ENCODE measurements at places on chromosomes 6 and 20. TPM values are rescaled to one million over a fixed set of nuclear protein-coding genes. Genes with fewer than 3 reads are reported as not detected.

Gene CEP85L
- polyA plus RNA-seq = 3.5 TPM

- no peak for DNase-seq
These were observed 46.9 kb upstream of the TRIM26 start for GRCh38 chr6:30260036-30260504.

GRCh38 chr6:135073217-135073616 lies 18.6 kb upstream of the HBS1L start:
- DNase-seq = no peak

DNA sequence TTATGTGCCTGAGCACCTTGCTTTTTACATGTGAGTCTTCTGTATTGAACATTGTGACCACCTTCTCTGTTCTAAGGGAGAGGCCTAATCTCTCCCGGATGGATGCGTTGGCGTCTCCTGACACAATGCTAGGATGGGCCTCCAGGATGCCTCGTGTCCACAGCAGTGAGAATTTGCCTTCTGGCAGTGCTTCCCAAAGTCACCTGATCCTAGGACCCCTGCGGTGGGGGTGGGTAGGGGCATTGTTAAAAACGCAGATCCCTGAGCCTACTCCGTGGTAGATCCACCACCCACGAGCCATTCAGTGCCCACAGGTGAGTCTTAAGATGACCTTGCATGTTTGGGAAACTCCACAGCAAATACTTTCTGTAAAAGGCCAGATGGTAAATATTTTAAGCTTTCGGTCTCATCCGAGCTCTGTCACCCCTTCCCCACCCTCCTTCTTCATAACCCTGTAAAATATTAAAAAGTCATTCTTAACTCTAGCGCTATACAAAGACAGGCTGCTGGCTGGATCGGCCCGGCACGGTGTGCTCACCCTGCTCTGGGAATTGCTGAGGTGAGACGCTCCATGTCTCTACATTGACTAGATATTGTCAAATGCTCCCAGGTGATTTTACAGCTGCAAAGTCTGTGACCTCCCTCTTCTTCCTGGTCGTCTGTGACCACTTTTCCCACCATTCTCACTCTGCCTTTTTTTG lies 106.7 kb upstream of the IYD start:
- no peak for DNase-seq

GRCh38 chr20:19830211-19830785 lies 72.2 kb downstream of the RIN2 start:
- DNase-seq = no peak

Gene SAMD5
- polyA plus RNA-seq = 0.56 TPM

GRCh38 chr20:57996465-57996864 lies 232.0 kb downstream of the ANKRD60 start:
- DNase-seq = no peak

Gene EPPIN
- polyA plus RNA-seq = not detected

DNA sequence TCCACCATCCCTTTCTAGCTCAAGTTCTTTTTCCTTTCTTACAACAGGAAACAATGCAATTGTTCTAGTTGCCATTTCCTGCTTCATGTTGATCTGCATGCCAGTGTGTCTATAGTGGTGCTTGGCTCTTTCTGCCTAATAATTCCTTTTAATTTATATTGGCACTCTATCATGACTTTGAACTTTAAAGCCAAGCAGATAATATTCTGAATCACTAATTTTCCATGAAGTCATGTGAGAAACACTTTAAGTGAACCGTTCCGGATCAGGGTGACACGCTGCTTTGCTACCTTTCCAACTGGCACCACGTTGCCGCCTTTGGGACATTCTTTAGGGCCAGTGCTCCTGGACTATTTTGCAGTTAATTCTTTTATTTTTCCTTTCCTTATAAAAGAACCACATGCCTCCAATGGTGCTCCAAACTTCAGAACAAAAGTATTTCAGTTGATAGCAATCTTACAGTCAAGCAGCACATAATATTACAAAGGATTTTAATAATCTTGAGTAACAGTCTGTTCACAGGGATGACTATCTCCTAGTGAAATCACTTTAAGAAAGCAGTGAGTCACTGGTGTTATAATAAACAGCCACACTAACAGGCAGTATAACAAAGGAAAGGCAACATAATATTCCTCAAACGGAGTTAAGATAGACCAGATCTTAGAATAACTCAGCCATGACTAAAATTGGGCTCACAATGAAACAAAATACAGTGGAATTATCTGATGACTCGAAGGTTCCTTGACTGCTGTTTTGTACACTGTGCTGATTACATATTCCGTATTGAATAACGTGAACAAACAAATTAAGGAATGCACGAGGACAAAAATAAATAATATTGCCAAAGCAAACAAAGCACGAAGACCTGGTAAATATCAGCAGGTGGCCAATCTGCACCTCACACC lies 19.0 kb upstream of the BLOC1S5 start:
- DNase-seq = peak; percentile 56

- no peak for DNase-seq
These were observed 1.1 kb upstream of the HLA-C start for GRCh38 chr6:31272836-31273626.

Gene C20orf204
- 0.06 TPM for polyA plus RNA-seq

Gene SLC17A2
- not detected for polyA plus RNA-seq

Gene ID4
- 0.10 TPM for polyA plus RNA-seq

Gene FOXA2
- polyA plus RNA-seq = 0.36 TPM

- DNase-seq = no peak
These were observed 610 bp downstream of the PSORS1C1 start for GRCh38 chr6:31114970-31115849.

Gene ARMH2
- not detected for polyA plus RNA-seq

DNA sequence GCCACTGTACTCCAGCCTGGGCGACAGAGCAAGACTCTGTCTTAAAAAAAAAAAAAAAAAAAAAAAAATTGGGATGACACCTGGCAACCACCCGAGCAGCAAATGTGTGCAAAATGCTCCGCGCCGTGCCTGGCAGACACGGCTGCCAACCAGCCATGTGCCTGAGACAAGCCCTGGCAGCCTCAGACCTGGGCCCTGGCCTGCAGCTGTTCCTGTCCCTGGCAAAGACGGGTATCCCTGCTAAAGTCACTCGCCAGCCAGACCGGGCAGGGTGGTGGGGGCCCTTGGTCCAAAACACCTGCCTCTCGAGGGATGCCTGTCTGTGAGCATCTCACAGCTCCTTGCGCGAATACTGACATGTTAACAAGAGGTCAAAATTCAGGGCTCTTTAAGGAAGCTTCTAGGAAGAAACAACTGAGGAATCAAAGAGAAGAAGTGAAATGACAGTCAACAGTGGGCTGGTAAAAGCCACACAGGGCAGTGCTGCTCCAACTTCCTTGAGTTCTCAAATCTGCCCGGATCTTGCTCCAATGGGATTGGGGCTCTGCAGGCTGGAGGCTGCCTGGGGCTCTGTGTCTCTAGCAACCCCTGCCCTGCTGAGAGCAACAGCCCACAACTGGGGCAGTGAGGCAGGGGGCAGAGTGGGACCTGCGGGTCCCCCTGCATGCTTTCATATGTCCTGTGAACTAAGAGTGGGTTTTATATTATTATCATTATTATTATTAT lies 53.4 kb downstream of the SYTL3 start:
- no peak for DNase-seq

- no peak for DNase-seq
These were observed 14.0 kb downstream of the GCNT2 start for GRCh38 chr6:10535193-10535592.

Gene SLC22A2
- not detected for polyA plus RNA-seq

DNA sequence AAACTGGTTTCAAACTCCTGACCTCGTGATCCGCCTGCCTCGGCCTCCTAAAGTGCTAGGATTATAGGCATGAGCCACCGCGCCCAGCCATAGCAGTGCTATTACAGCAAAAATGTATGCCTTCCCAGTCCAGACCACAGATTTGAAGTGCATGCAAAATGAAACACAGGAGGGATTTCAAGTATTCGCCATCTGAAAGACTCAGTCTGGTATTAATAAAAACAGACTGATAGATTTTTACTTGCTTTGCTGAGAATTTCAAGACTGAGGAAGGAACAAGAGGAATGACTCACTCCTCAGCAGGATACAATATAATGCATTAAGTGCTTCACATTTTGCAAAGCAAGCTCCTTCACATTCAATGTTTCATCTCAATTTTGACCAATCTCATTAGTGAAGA lies 134.9 kb downstream of the TMEM200A start:
- no peak for DNase-seq

DNA sequence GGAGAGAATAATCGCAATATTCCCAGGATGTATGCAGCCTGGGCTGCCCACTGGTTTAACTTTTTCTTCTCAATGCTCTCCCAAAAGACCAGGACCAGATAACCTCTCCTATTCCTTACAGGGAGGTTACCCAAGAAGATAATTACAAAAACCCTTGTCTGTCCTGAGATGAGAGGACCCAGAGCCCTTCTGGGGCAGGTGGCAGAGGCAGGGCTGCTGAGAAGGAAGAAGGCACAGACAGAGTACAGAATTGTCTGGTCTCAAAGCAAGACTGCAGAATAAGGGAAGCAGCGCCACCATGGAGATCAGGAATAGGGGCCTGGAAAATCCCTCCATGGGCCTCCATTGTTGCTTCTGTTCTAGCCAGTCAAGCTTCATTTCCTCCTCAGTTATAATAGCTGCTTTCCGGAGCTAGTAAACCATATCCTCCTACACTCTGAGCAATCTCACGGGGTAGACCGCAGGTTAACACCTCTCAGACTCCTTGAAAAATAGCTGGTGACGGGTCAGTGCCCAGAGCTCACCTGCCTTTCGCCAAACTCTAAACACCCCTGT lies 463 bp upstream of the HLA-DMB start:
- no peak for DNase-seq

DNA sequence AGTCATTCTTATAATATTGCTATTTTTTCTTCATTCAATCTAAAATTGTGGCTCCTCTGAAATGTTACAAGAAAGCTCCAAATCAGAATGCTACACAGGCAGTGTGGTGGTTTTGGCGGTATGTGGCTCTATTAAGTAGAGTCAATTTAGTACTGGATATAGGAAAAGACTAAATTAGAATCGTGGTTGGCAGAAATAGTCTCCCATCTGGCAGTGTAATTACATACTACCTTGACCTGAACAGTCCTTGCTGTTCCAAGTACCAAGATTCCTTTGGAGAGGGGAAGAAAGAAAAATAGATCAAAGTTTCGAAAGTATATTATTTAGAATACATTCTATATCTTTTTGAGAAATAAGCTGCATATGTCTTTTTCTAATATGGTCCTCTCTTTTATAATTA lies 78.2 kb downstream of the C6orf118 start:
- DNase-seq = no peak

DNA sequence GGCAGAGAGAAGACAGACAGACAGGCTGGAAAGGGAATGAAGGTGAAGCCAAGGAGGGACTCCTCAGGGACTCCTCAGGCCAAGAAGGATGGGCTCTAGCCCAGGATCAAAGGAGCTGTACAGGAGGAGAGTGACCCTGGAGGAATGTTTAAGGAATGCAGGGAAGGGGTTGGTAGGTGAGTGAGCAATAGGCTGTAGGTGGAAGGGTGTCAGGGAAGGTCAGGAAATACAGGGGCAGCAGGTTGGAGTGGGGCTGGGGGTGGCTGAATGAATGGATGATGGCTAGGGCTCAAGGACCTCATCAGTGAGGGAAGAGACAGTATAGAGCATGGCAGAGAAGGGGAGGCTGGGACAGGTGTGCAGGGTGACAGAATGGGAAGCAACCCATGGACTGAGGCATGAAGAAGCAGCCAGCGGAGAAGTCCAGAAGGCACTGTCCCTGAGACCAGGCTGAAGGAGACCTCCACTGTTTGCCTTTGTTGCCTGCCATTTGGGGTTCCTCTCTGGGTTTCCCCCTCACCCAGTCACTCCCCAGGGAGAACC lies 13.2 kb downstream of the SYNGAP1 start:
- no peak for DNase-seq

Gene PNLDC1
- polyA plus RNA-seq = 0.14 TPM

GRCh38 chr6:4358414-4359107 lies 223.2 kb upstream of the ECI2 start:
- DNase-seq = peak; percentile 99

Gene MMS22L
- polyA plus RNA-seq = 7.1 TPM

- no peak for DNase-seq
These were observed 10.1 kb downstream of the TGM3 start for GRCh38 chr20:2305946-2306345.

DNA sequence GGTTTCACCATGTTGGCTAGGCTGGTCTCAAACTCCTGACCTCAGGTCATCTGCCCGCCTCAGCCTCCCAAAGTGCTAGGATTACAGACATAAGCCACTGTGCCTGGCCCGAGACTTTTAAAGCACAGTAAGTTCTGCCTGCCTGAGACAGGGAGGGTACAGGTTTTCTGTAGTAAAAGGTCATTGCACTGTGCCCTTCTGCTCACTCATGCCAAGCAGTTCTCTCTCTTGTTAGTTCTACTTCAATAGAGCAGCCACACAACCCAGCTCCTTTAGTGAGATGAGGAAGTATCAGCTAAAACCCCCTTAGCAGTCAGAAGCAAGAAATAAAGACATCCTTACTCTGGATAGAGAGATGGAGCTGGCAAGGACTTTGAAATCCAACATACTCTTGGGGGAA lies 52.4 kb upstream of the ARMH2 start:
- DNase-seq = no peak

GRCh38 chr20:1920252-1920651 lies 25.0 kb downstream of the SIRPA start:
- DNase-seq = no peak

Gene TRAM2
- 18.3 TPM for polyA plus RNA-seq

Gene PRND
- not detected for polyA plus RNA-seq

Gene GRM1
- polyA plus RNA-seq = 0.01 TPM

DNA sequence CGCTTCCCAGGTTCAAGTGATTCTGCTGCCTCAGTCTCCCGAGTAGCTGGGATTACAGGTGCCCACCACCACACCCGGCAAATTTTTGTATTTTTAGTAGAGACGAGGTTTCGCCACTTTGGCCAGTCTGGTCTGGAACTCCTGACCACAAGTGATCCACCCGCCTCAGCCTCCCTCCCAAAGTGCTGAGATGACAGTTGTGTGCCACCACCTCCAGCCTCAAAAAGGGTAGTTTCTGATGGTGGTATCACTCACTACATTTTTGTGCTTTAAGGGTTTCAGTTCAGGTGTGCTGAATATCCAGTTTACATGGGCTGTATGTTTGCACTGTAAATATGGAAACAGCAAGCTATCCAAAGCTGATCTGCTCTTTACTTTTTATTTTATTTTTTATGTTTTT lies 12.1 kb upstream of the ADGRG6 start:
- DNase-seq = no peak

GRCh38 chr6:25749837-25750236 lies 4.7 kb upstream of the SLC17A4 start:
- DNase-seq = no peak

DNA sequence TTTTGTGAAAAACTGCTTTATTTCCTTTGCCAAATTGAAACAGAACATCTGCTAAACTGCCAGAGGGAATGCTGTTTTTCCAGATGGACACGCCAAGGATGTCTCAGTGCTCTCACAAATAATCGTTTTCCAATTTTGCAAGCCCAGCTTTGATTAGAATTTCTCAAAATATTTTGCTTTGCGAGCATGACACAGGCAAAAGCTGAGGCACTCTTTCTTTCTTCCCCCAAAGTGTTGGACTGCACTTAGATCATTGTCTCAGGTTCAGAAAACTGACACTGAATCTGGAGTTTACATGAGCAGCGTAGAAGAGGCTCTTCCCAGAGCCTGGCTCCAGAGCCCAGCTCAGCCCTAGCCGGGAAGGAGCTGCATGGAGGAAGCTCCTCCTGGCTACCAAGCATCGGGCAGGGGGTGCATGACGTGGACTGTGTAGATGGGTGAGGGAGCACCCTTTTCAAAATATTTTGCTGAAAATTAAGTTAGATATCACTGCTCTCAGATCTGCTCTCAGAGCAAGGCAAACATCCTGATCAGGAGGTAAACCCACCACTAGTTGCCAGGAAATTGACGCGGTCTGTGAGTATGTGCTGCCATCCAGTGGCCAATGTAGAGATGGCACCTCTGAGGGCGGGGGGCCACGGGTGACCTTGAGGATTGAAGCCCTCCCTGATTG lies 107.5 kb downstream of the SLC22A3 start:
- no peak for DNase-seq

Gene PLN
- not detected for polyA plus RNA-seq
